ACHN (cell line): ENCODE measurements at places on chromosomes 7 and 10.

- no peak for DNase-seq
These were observed 468.0 kb upstream of the ZMIZ1 start for GRCh38 chr10:78600740-78601139.

DNA sequence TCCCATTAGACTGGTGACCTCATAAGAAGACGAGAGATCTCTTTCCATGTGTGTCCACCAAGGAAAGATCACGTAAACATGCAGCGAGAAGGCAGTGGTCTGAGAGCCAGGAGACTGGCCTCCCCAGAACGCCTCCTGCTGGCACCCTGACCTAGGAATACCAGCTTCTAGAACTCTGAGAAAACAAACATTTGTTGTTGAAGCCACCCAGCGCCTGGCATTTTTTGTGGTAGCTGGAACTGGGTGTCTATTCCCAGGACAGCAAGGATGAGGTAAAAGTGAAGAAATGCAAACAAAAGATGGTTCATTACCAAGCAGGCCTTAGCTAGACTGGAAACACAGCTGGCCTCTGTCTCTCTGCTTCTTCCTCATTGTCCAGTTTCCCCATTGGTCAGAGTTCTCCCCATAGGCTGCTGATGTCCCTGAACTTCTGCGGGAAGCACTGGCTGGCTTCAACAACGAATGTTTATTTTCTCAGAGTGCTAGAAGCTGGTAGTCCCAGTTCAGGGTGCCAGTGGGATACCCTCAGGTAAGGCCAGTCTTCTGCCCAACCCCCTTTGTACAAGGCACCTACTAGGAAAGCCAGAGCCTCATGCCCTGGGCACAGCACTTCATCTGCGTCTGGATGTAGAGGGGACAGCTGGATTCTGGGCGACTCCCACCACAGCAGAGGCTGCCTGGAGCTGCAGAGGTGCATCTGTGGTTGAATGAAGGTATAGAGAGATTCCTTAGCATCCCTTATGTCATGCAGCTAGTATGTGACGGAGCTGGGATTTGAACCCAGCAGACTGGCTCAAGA is 304.9 kb downstream of the TCERG1L start:
- DNase-seq: no peak

GRCh38 chr7:77786018-77786417 is 12.2 kb downstream of the TMEM60 start:
- DNase-seq: no peak

- no peak for DNase-seq
These were observed 68.1 kb upstream of the FOXK1 start for GRCh38 chr7:4613846-4614548.

- DNase-seq: no peak
These were observed 446.4 kb downstream of the SDK1 start for GRCh38 chr7:3747467-3747866.

DNA sequence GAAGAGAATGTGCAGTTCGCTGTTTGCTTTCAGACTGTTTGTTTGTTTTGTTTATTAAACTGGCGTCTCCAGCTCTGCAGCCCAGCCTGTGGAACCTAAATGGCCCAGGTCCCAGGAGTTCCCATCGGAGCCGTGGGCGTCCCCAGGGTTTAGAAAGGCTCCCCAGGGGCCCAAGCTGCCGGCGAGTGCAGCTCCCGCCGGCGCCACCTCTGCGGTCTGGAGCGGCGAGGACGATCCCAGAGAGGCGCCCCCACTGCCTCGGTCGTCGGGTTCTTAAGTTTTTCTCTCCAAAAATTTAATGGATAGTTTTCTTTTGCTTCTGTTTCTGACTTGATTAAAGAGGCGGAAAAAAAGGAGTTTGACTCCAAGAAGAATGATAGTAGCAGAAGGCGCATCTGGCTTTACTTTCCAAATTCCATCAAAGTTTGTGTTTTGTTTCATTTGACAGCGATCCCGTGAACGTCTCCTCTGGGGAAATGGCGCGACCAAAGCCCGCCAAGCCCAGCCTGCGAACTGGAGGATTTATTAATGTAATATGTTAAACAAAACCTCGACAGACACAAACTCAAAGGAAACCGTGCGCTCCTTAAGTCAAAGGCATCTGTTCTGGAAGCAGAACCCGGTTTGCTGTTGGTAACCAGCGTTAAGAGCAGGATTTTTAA is 718 bp upstream of the FZD1 start:
- DNase-seq: peak; percentile 57
